Sciatic nerve (tissue), 2 donors: ENCODE measurements at places on chromosomes 12 and 14. TPM values are rescaled to one million over a fixed set of nuclear protein-coding genes. Genes with fewer than 3 reads are reported as not detected.
A peak's percentile ranks its signal among the peaks of the same experiment; 100 is the strongest.

The LRRC43 gene
- 0.58 TPM for total RNA-seq

The PTPN21 gene
- 55.7 TPM for total RNA-seq

DNA sequence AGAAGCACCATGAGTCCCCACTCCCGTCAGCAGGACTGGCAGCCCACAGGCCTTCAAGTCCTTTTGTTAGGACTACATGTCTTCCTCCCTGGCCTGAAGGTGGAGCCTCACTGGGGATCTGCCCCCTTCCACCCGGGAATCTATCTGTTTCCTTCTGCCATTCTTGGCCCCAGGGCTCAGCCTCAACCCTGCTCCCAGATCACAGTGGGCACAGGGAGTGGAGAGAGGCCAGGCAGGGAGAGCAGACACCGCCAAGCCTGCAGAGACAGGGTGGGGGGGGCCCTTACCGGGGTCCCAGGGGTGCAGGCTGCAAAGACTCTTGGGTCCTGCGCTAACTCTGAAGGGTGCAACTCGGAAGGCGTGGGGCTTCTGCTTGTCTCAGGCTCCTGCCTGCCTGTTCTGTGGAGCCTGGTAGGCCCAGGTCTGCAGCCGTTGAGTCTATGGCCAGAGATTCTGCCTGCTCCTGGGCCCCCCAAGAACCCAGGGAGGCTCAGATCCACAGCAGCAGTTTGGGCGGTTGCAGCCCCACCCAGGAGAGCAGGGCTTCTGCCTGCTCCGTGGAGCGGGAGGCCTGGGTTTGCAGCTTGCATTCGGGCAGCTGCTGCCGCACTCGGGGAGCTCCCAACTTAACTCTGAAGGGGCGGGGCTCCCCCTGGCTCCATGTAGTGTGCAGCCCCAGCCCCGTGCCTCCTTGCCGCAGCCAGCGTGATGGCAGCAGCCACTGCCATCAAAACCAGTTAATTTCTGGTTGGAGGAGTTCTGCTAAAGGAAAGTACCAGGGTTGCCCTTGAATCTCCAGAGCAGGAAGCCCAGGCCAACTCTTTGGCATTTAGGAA is 21.7 kb upstream of the PLBD1 start:
- DNase-seq, result no peak

- no peak for DNase-seq
These were observed 64.1 kb downstream of the PPM1A start for GRCh38 chr14:60313093-60313492.

- DNase-seq, result no peak
These were observed 909 bp upstream of the TAOK3 start for GRCh38 chr12:118373616-118374015.

The GLIPR1 gene
- 29.8 TPM for total RNA-seq

DNA sequence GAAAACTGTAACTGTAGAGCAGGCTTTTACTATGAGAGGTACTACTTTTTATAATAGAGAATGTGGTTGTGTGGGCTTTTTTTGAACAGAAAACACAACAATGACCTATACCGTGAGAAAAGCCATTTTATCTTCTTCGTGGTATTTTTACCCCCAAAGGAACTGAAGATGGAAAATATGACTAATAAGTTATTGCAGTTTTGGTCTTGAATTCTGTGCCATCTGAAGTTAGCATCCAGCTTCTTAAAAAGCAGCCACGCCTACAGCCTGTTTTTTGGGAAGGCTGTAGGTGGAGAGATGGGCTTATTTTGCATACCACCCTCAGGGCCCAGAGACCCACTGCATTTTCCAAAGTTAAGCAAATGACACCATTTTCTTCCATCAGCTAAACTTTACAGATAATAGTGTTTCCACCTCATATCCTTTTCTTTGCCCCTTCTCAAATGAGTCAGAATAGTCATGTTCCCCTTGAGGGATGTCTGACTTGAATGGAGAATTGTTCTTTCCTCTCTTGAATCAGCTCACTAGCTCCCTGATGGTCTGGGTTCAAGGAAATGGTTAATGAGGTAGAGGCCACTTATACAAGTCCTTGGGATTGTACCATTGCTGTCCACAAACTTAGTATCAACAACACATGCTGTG is 53.0 kb downstream of the TBC1D30 start:
- DNase-seq, result no peak

DNA sequence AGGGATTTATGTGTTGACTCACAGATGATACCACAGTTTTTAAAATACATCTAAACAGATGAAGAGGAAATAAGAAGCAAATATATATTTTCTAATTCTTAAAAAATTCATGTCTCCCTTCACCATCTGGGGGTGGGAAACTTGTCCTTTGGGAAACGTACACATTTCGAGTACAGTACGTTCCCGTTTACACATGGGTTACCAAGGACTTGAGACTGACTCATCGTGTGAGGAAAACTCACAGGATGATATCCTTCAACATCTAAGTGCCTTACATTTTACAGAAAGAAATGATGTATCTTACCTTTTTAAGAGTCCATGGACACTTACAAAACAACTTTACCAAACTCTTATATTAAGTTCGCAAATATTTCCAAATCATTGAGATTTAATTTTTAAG is 16.0 kb upstream of the FBLN5 start:
- DNase-seq, result no peak

GRCh38 chr14:77027538-77028383 is 747 bp downstream of the IRF2BPL start:
- peak; percentile 90 for DNase-seq

The SELPLG gene
- total RNA-seq, result 12.3 TPM

DNA sequence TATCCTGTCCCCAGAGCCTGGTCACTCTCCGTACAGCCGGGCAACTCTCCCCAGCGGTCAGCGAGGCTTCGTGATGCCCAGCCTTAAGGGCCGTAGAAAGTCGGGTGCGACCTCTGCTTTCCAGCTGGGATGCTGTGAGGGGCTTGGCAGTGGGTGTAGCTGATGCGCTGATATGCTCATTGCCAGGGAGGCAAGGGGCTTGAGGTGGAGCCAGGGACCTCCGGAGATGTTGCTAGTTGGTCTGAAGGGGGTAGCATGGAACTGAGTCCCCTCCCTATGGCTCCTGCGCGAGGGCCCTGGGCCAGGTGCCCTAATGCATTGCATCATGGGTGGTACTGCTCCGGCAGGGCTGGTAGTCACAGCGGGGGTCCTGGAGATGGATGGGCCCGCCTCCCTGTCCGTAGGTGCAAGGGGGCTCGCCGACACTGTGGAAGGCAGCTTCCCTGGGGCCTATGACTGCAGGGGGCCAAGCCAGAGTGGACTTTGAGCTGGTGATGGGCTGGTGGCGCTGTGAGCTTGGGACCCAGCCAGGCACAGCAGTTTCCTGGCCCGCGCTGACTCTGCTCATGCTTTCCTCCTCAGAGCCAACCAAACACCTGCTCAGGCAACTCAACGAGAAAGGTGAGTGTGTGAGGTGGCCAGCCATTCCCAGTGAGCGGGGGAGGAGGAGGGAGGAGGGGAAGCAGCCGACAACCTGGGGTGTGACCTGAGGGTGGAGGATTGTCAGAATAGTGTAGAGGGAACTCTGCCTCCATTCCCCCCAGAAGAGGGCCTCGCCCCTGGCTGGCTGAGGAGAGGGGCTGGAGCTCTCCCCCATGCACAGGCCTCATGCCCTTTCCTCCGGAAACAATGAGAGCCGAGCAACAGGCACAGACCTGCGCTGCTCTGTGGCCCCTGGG is 32.3 kb downstream of the PLEKHG3 start:
- DNase-seq, result peak; percentile 40

The SLC7A8 gene
- total RNA-seq, result 15.0 TPM

GRCh38 chr12:113127791-113128199 is 7.8 kb downstream of the RASAL1 start:
- DNase-seq, result no peak

DNA sequence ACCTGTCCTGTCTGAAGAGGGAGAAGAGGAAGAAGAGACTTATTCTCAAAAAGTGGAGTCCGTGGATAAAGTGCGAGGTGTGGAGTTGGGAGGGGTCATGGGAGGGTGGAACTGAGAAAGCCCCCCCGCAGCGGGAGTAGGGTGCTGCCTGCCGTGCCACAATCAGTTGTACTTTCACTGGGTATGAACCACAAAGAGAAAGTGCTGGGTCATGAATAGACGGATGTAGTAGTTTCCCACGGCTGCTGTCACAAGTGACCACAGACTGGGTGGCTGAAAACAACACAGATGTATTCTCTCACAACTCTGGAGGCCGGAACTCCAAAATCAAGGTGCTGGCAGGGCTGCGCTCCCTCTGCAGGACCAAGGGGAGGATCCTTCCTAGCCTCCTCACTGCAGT is 5.5 kb downstream of the DNAH10 start:
- DNase-seq, result no peak

The CLEC1A gene
- total RNA-seq, result 13.7 TPM

DNA sequence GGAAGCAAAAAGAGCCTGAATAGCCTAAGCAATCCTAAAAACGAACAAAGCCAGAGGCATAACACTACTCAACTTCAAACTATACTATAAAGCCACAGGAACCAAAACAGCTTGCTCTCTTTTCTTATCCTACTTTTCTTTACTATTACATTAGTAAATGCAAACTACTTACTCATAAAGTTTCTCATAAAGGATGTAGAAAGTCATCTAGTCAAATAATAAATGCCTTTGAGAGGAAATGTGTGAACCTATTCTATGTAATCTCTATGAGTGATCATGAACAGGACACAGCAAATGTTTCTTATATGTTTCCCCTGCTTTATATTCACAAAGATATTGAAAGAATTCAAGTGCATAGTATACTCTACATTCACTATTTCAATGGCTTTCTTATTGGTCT is 176.9 kb upstream of the MDGA2 start:
- DNase-seq, result no peak

DNA sequence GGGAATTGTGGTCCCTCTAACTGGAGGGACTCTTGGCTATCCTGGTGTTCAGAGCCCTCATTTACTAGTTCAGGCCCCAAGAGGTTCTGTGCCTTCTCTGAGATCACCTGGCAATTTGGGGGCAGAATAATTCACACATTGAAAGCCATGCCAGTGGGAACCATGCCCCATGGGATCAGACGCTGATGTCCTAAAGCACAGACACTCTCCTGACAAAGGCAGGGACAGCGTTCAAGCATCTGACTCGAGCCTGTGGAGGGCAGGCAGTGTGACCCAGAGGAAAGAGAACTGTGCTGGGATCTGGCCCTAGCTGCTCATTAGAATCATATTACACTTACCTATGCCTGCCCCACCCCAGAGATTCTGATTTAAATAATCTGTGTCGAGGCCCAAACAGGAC is 2.4 kb upstream of the ASB2 start:
- DNase-seq, result no peak

The IPO8 gene
- 50.6 TPM for total RNA-seq

The GZMH gene
- 1.6 TPM for total RNA-seq
